ENCODE measurements at places on chromosomes 1 and 21. TPM values are rescaled to one million over a fixed set of nuclear protein-coding genes. Genes with fewer than 3 reads are reported as not detected.

Gene ECE1
- total RNA-seq: 90.4 TPM

Gene SAMD13
- total RNA-seq: 1.4 TPM

Gene DIO1
- total RNA-seq: not detected

Gene MCL1
- total RNA-seq: 130 TPM

Gene CELF3
- not detected for total RNA-seq

Gene MACF1
- total RNA-seq: 284 TPM

Data from fibroblast of the aortic adventitia (primary cell).